ENCODE measurements at places on chromosomes 2 and 18.

GRCh38 chr2:75130171-75130570 lies 69.1 kb downstream of the TACR1 start:
- no peak for DNase-seq

GRCh38 chr18:45723567-45724355 lies at the start of gene SLC14A1:
Gene SLC14A1, plus strand, starts transcription at chr18:45724181. Its CDS starts 6,140 bp downstream, at chr18:45730321.
- DNase-seq: no peak

DNA sequence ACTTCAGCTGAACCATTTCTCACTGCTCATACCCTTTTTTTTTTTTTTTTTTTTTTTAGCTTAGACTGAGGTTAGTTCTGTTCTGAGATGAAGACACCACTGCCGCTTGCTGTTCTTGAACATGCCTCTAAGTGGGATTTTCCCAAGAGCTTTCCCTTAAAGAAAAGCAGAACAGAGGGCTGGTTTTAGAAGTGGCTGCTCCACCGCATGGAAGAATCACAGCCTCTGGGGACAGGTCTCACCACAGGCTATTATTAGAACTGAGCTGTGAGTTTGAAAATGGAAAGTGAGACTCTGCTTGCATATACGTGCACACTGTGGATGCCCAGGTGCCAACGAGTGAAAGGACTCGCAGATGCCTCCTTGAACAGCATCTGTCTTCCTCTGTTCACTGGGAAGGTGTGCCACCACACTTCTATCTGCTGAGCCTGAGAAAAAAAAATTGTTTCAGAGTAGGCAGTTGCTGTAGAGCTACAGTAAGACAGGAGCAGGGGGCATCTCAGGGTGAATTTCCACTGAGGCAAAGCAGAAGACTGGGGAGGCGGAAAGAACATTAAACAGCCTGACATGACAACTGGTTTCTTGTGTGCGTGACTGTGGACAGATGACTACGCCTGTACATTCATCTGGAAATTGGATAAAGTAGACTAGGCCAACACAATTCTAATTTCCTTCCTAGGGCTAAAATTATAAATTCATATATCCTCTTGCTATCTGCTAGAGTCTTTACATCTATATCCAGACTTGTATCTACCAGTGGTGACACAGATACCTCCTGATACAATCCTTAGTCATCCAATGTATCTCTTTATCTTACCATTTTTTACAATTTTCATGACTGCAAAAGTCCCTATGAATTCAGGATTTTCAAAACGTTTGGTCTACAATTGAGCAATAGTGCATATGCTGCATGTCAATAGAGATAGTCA lies 1045.7 kb upstream of the CELF4 start:
- DNase-seq: no peak

DNA sequence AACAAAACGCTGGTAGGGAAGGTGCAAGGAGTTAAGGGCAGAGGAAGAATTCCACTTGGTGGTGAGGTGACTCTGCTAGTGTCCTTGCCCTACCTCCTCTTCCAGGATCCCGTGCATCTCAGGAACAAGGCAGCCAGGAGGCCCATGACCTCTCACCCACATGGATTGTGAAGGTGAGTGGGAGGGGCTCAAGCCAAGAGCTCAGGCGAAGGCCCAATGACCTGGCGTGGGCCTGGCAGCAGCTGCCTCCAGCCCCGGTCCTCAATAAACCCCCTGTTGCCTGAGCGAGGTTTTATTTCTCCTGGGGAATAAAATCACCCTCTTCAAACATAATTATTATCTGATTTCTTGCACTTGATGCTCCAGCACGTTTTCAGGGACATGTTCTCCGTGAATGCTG lies 28.2 kb downstream of the LAMA1 start:
- DNase-seq: no peak

DNA sequence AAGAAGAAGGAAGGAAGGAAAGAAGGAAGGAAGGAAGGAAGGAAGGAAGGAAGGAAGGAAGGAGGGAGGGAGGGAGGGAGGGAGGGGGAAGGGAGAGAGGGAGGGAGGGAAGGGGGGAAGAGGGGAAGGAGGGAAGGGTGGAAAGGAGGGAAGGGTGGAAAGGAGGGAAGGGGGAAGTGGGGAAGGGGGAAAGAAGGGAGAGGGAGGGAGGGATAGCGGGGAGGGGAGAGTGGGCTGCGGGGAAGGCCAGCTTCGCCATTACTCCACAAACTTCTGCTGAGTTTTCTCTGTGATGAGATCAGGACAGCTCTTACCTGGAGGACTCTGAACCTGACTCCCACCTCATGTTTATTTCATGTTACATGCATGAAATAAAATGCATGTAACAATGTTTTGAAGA lies 601.5 kb upstream of the FSHR start:
- DNase-seq: no peak

DNA sequence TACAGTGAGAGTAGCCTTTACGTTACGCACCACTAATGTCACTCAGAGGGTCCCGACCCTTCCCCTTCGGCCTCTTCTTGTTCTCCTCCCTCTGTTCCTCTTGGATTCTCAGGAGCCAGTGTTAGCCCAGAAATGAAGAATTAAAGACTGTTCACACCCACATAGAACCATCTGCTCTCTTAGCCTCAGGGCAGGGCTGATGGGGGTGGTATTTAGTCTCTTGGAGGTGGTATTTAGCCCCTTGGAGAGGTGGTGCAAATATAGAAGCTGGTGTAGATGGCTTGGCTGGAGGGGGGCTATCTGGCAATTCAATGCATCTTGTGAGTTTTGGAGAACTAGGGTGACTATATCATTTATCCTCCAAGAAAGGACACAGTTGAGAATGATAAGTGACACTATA lies 286.5 kb downstream of the PRKCE start:
- DNase-seq: no peak

GRCh38 chr2:145800151-145801091 lies 1280.5 kb upstream of the ZEB2 start:
- DNase-seq: no peak

Measured in RWPE2 (cell line).